ENCODE measurements at places on chromosomes 5 and 9.
A peak's percentile ranks its signal among the peaks of the same experiment; 100 is the strongest.

- DNase-seq = peak; percentile 88
Observed at GRCh38 chr5:74382987-74383593, 257.4 kb downstream of the ENC1 start.

DNA sequence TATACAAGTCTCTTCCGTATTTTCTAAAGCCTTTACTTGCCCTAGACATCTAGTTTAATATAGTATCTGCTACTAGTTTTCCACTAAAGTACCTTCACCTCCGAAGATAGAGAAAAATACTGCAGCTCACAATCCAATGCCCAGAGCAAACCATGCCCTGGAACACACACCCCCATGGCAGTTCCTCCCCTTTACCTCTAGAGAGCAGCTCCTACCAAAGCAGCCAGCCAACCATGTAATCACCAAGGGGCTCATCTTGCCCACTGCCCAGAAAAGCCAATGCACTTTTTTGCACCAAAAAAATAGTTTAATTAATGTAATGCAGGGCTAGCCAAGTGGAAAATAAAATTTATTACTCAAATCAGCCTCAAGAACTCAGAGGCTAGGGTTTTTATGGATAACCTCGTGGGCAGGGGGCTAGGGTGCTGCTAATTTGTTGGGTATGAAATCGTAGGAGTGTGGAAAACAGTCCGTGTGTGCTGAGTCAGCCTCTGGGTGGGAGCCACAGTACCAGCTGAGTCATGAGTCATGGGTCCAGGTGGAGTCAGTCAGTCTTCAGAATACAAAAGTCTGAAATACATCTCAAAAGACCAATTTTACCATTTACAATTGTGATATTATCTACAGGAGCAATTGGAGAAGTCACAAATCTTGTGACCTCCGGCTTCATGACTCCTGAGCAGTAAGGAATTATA lies 120.1 kb upstream of the ACO1 start:
- DNase-seq = peak; percentile 15

DNA sequence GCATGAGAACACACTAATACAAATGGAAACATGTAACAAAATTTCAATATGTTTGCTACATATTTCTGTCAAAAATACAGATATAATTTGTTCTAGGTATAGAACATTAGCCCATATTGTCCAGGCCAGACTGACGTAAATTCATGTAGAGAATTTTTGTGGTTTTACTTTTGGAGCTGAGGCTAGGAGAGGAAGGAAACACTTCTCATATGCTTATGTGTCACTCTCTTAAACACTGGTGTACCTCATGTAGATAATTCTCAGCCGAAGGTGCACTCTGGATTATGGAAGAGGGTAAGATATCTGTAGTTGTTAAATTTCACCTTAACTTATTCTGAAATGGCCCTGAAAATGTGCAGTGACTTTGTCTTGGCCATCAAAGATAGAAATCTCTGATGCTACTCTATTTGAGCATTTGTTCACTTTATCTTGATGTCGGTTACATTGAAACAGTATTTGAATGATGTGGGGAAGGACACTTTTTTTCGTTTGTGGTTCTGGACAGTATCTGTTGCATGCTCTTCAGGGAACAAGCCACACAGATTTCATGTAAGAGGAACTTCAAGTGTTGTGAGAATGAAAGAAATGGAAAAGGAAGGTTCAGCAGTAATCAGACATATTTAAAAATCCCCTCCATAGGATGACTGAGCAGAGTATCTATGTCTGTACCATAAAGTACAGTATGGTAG lies 202.7 kb downstream of the SPATA31D1 start:
- DNase-seq = no peak

- DNase-seq = no peak
Observed at GRCh38 chr9:77978086-77978781, 53.4 kb downstream of the GNAQ start.

DNA sequence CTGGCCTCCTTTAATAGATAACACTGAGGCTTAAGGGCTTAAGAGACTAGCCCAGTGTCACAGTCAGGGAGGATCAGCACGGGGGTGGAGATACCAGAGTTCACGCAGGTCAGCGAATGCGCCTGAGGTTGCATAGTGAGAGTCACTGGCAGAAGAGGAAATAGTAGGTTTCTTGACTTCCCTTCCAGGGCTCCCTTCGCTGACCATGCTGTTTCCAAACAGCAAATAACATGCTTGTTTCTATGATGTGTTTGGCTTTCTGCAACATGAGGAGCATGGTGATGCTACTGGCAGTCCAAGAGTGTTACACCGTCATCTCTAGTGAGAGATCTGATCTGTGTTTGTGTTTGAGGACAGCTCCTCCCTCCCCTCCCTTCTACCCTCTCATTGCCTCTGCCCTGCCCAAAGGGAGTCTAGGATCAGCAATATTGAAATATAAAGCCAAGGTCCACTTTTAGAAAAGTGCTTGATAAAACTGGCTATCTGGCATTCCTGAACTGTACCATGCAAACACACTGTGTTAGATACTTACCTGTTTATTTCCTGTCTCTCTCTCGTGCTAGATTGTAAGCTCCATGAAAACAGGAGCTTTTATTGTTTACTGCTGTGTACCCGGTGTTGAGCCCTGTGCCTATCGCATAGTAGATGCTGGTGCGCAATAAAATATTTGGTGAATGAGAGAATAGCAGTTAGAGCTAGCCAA lies 12.3 kb downstream of the TLE4 start:
- no peak for DNase-seq

GRCh38 chr5:997711-998110 lies 10.9 kb upstream of the NKD2 start:
- DNase-seq = no peak

GRCh38 chr5:23274171-23274570 lies 233.2 kb upstream of the PRDM9 start:
- no peak for DNase-seq

DNA sequence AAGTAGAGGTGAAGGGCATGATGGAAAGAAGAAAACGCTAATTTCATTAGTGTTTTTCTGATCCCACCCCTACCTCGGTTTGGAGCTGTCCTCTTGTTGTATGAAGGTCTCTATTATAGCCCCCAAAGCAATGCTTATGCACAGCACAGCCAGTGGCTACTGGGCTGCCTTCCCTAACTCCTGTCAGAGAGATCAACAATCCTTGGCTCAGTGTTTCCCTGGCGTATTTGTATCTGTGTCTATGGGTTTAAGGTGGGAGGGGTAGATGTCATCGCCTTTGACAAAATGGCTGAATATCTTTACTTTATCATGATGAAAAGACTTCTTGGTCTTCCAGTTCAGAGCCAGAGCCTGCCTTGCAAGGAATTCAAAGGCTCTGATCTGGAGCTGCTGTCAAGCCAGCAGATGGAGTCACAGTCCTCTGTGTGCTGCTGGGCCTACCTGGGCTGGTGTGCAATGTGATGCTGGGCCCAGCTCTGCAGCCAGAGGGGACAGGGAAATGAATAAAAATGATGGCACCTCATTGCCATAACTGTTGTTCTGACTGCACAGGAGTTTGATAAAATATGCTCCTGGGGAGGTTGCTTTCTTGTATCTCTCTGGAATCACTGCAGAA lies 20.1 kb upstream of the HSPA9 start:
- no peak for DNase-seq

- DNase-seq = no peak
Observed at GRCh38 chr5:78824831-78825281, 160.3 kb downstream of the ARSB start.
